ENCODE measurements at places on chromosomes 2 and 18.

GRCh38 chr18:79246309-79247108 lies 149.2 kb upstream of the NFATC1 start:
- peak; percentile 39 for DNase-seq

DNA sequence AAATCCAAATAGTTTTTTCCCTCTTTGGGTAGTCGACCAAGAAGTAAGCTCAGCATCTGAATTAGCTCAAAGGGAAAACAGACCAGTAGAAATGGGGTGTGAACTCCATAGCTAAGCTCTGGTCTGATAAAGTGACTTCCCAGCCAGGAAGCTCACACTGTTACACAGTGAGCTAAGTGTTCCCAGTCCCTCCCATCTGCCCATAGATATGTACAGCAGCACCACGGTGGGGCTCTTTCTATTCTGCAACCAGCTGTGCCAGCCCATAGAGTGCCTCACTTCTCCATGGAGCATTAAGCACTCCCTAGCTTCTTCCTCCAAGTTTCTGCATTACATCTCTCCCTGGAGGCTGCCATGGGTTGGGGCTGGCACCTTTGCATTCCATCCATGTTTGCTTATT lies 27.6 kb upstream of the NEMP2 start:
- DNase-seq: no peak

DNA sequence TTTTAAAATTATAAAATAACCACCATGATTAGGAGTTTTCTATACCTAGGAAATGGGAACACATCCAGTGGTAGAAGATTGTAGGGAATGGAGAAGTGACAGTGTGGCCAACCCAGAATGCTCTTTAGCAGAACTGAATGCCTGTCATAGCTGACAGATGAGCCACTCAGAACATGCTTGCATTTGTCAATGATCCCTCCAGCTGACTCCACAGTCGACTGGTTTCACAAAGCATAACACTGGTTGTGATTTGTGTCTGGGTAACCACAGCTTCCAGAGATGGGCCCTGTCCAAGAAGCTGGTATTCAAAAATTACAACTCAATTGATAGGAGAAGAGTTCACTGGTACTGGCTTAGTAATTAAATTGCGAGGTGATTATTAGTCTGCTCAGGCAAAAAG lies 9.0 kb upstream of the CTIF start:
- peak; percentile 72 for DNase-seq

DNA sequence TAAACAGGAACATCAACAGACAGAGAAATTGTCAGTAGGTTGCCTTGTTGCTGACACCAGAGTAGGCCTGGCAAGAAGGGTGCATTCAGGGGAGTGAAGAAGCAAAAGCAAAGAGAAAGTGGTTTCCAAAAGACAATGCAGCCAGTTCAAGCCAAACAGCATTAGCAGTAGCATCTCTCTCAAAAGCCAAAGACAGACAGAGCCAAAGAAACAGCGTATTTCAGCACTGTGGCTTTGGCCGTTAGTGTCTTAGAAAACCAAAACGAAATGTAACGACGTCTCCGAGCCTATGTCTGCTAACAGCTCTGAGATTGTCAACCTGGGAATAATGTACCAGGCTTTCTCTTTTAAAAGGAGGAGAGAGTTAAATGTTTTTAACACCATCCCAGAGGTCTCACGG lies 178.6 kb downstream of the NRP2 start:
- DNase-seq: no peak

DNA sequence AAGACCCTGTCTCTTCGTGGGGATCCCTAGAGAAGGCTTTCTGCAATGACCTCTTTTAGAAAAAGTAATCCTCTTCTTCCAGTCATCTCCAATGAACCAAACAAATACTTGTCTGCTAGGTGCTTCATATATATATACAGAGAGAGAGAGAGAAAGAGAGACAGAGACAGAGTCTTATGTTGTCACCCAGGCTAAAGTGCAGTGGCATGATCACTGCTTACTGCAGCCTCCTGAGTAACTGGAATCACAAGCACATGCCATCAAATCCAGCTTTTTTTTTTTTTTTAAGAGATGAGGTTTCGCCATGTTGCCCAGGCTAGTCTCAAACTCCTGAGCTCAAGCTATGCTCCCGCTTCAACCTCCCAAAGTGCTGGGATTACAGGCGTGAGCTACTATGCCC lies 18.6 kb upstream of the PKDCC start:
- no peak for DNase-seq

DNA sequence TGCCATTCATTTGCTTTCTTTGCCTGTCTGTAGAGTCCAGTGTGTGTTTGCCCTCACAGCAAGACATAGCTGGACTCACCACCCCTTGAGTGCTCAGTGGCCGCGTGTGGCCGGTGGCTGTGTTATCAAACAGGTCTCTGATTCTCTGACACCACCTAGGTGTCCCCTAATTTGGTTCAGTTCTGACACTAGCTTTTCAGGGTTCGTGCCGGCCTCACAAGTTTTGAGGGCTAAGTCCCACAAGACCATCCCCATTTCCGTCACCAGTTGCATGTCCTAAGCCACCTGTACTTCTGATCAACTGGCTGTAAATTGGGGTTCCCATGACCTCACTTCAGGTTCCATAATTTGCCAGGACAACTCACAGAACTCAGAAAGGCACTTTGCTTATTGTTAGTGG lies 23.5 kb downstream of the NCK2 start:
- DNase-seq: no peak

- no peak for DNase-seq
These were observed 58.8 kb upstream of the OTOS start for GRCh38 chr2:240199133-240199870.

DNA sequence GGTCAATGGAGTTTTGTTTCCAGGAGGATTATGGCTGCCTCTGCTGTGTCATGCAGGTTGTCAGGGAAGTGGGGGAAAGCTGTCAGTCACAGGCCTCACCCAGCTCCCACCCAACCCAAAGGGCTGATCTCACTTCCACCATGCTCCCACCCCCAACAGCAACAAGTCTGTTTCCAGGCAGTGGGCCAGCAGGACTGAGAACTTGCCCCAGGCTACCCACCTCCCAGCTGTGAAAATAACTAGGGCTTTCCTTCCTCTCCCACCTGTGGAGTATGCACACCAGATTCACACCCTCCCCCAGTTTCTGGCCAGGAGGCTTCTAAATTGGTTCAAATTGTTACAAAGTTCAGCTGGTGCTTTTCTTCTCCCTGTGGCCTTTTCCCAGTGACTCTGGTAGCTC lies 95.6 kb upstream of the ACVR1 start:
- no peak for DNase-seq

- no peak for DNase-seq
These were observed 37.5 kb downstream of the MAP4K3 start for GRCh38 chr2:39399570-39399969.

GRCh38 chr2:177225965-177226360 lies 13.4 kb downstream of the HNRNPA3 start:
- no peak for DNase-seq
